Stimulated activated CD8-positive, alpha-beta memory T cell treated with anti-CD3 and anti-CD28 coated beads, Interleukin-4, amount 100 ng/mL, for 4 hours (primary cell): ENCODE measurements at places on chromosomes 3 and 15.
A peak's percentile ranks its signal among the peaks of the same experiment; 100 is the strongest.

DNA sequence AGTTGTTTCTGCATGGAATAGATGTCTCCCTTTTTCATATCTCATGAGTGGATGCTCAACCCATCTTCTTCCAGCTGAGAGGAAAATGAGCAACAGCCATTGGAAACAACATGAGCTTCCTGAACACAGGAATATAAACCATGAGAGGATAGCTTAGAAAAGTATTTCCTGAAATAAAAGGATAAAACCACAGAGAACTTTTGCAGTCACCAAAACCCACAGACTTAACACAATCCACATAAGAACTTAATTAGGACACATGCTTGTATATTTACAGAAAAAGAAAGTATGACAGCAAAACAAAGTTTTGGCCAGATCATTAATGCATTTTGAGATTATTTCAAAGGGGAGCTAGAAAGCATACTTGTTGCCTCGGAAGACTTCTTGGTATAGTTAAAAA, 180.5 kb upstream of the RASGRP1 start:
- no peak for DNase-seq

DNA sequence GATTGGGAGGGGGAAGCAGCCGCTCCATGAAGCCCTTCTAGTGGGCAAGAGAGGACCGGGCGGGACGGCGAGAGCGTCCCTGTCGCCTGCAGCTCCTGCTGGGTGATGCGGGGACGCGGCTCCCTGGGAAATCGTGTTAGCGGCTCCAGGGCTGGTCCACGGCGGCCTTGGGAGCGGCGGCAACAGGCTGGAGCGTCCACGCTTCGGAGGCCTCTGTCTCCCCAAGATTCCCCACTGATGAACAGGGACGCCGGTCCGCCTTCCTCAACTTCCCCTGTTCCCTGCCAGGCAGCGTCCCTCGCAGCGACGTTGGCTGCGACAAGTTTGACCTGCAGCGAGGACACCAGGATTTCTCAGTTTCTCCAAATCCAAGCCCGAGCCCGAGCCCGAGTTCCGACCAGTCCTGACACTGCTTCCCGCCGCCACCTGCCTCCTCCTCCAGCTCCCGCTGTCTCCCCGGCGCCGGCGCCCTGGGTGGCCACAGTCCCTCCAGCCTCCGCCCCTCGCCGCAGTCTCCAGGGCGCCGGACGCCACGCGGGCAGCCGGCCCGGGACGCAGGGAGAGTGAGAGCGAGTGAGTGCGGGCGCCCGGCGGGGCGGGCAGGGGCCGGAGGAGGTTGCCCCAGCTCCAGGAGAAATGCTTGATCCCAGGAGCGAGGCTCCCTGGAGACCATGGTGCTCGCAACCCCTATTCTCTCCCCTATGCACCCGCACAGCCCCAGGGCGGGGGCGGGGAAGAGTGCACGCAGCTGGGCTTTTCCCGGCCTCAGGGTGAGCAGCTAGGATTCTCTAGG, 78.1 kb upstream of the RNF7 start:
- DNase-seq = no peak

DNA sequence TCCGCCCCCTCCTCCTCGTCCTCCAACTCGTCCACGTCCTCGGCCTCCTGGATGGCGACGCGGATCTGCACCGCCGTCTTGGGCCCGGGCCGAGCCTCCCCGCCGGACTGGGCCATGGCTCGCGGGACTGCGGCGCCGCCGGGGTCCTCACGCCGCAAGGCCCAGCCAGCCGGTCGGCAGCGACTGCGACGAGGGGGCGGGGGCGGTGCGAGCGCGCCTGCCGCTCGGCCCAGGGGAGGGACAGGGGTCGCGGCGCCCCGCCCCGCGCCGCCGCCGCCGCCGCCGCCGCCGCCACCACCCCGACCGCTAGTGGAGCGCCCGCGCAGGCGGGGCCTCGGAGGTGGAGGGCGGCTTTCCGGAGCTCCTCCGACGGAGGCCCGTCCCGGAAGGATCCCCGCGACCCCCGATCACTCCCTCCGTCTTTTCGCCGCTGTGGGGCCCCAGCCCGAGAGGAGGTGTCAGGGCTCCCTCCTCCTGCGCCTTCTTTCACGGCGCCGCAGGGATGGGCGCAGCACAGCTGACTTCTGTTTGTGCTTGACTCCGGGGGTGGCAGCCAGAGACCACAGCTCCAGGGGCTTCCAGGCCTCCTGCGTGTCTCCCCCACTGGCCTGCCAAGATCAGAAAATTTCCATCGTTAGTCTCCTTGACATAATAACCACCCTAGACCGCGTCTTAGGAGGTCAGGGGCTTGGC, at the start of gene LARP6:
TSS of gene LARP6 (minus strand) at position 185 of the 693 bp plus-strand sequence. CDS start at position 116, 69 bp downstream.
- DNase-seq = no peak

GRCh38 chr3:71269906-71270305, 313.6 kb downstream of the FOXP1 start:
- no peak for DNase-seq

DNA sequence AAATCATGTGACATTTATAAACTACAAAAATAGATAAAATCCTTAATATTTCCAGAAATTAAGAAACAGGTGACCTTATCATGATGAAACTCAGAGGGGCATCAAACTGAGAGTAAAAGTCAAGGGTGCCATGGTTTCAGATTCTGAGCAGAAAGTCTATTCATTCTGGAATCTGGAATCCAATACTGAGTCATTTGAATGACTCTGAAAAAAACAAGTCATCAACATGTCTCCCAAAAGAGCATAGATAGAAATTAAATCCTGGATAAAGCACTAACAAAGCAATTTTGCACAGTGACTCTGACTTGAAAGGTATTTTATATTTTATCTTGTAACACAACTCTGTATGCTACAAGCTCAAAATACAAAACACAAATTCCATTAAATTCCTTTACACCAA, 23.4 kb downstream of the STAC start:
- no peak for DNase-seq

DNA sequence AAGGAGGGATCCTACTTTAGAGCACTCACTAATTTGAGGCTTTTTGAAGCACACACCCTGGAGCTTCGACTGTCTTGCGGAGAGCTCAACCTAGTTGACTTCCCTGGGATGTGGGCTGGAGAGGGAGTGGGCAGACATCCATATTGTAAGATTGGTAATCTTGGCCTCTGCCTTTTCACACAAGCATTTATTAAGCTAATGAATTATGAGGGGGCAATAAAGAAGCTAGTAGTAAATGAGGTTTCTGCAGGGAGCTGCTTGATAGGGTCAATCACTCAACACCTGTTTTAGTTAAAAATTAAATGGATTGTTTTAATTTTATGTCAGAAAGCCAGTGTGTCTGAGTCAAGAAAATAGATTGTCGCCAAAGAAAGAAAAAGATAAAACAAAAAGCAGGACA, 76.3 kb downstream of the PDZRN3 start:
- DNase-seq = no peak

DNA sequence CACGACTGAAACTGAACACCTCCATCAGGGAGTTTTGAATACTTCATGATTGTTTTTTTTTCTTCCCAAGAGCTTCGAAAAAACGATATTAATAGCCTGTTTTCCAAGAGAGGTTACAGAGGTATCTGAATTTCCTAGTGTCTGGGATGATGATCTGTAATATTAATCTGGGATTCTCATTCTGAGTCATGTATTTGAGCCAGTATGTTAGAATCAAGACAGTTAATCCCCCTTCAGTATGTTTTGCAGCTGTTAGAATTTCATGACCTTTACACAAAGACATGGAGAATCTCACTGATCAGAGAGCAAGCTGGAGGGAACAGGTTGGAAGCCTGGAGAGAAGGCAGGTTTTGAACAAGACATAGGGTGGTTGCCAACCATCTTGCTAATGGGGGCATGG, 234.5 kb upstream of the GAP43 start:
- DNase-seq = no peak

GRCh38 chr15:67110361-67110781, 45.0 kb downstream of the SMAD3 start:
- no peak for DNase-seq

- DNase-seq = no peak
These were observed 29.8 kb upstream of the PTPRG start for GRCh38 chr3:61531528-61531927.

GRCh38 chr3:158668506-158668905, 3.9 kb downstream of the LXN start:
- no peak for DNase-seq

GRCh38 chr3:123741041-123741511, 143.1 kb downstream of the MYLK start:
- DNase-seq = no peak

GRCh38 chr15:67085818-67086636, 20.6 kb downstream of the SMAD3 start:
- DNase-seq = no peak

DNA sequence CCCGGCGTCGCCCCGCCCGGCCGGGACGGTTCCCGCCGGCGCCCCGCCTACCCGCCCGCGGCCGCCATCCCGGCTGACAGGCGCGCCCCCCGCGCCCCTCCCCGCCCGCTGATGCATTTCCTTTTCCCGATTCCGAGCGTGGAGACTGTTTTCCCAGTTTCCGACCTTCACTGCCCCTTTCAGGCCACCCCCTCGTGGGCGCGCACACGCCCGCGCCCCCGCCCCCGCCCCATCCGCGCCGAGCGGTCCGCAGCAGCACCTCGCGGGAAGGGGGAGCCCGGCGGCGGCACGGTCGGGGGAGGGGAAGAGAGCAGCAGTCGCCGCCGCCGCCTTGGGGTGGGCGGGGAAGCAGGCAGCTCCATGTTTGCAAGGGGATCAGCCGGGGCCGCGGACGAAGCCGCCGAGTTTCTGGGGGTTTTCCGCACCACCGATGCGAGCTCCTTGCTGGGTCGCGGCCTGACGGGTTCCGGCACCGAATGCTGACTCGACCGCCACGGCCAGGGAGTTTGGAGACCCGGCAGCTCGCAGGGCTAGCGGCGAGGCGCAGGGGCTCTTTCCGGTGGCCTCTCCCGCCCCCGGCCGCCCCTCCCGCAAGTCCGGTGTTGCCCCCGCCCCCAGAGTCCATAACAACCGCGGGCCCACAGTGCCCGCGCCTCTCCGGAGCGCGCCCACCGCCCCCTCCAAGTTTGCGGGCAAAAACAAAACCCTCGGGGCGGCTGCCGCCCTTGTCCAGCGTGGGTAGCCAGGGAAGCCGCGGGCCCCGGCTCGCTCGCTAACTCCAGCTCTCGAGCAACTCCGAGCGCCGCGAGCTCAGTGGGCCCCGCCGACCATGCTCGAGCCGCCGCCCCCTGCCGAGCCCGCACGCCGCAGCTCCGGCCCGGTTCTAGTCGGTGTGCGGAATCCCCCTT, 3.2 kb upstream of the SIN3A start:
- peak; percentile 54 for DNase-seq

DNA sequence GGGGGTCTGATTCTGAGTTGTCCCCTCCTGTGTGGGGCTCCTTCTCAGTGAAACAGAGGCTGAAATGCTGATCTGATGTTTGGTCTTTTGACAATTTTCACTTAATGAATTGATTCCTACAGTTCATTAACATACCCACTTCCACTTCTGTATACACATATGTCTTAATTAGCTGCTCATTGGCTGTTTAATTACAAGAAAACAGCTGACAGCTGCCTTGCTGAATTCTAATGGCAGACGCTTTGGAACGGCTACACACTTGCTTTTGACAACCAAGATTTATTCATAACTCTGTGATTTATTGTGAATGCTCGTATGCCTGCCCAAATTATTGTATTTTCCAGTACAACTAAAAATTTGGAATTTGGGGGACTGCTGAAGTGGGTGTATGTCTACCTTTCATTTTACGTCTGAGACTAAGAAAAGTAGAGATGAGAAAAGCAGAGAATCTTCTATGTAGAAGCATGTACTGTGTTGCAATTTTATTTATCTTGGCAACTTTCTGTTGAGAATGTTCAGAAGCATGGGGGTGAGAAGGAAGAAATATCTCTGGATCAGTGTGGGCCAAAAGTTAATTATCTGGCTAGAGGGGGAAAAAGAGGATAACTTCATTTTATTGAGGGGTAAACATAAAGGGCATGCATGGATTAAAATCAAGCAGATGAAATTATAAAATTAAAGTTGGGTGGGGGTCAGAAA, 46.5 kb upstream of the ICE2 start:
- no peak for DNase-seq

GRCh38 chr3:46915297-46915822, 37.8 kb downstream of the PTH1R start:
- DNase-seq = no peak

GRCh38 chr3:99856437-99857220, 39.0 kb downstream of the CMSS1 start:
- DNase-seq = no peak

GRCh38 chr3:39063143-39063542, 11.3 kb downstream of the WDR48 start:
- DNase-seq = no peak

DNA sequence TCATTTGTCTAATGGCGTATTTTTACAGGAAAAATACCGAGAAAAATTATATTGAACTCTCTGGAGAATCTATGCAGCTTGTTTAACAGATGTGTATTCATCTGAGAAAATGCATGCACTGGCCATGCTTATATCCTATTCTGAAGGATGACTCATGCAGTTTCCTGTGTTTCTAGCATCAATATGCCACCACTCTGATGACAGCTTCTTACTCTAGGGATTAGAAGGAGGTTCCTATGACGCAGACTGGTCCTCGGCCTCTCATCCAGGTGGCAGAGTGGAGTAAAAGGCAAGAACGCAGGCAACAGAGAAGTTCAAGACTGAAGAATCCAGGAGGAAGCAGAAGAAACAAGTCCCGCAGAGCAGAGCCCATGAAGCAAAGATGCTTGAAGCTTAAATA, 910.0 kb upstream of the ROBO1 start:
- DNase-seq = no peak

DNA sequence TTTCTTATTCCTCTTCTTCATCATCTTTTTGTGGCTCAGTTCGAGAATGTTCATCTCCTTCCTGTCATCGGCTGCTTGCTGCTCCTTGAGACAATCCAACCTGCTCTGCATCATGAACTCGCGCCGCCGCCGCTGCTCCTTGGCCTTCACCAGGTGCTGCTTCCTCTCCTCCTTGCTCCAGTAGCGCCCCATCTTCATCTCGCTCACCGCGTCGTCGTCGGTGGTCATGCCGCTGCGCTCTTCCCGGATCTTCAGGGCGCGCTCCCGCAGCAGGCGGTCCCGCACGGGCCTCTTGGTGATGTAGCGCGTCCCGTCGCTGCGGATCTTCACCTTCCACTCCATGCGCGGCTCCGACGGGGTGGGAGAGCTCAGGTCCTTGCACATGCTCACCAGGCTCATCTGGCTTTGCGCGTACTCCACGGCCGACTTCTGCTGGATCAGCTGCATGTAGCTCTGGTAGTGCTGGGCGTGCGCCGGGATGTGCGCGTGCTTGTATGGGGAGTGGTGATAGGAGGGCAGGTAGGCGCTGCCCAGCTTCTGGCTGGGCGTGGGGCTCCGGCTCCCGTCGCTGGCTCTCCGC, 241.2 kb downstream of the PDZRN3 start:
- no peak for DNase-seq

- no peak for DNase-seq
These were observed 100.0 kb downstream of the PCCB start for GRCh38 chr3:136350132-136350531.

- no peak for DNase-seq
These were observed 82.5 kb downstream of the AGBL1 start for GRCh38 chr15:86162172-86162591.
